Stimulated activated CD4-positive, alpha-beta T cell treated with anti-CD3 and anti-CD28 coated beads, Interleukin-4, amount 100 ng/mL, for 4 hours (primary cell): ENCODE measurements at places on chromosomes 3 and 15.

GRCh38 chr3:48993834-48994233 is 3.8 kb downstream of the P4HTM start:
- no peak for DNase-seq

- DNase-seq, result peak; percentile 63
Observed at GRCh38 chr3:136075218-136075808, 109.8 kb downstream of the PPP2R3A start.

- no peak for DNase-seq
Observed at GRCh38 chr3:89314454-89315098, 207.2 kb downstream of the EPHA3 start.

GRCh38 chr3:173217127-173217526 is 76.1 kb upstream of the SPATA16 start:
- no peak for DNase-seq

DNA sequence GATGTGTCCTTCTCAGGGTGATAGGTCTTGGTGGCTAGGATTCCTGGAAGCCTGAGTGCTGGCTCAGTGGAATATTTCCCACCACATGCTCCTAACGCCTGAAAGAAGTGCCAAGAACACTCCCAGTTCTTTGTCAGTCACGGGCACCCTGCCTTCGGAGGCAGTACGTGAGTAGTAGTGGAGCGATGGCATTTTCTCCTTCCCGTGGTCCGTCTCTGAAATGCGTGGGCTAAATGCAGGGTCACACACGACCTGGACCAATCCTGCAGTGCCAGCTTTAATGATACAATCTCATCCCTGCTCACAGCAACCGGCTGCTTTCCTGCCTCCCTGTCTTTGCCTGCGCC is 14.5 kb downstream of the H1-8 start:
- no peak for DNase-seq

DNA sequence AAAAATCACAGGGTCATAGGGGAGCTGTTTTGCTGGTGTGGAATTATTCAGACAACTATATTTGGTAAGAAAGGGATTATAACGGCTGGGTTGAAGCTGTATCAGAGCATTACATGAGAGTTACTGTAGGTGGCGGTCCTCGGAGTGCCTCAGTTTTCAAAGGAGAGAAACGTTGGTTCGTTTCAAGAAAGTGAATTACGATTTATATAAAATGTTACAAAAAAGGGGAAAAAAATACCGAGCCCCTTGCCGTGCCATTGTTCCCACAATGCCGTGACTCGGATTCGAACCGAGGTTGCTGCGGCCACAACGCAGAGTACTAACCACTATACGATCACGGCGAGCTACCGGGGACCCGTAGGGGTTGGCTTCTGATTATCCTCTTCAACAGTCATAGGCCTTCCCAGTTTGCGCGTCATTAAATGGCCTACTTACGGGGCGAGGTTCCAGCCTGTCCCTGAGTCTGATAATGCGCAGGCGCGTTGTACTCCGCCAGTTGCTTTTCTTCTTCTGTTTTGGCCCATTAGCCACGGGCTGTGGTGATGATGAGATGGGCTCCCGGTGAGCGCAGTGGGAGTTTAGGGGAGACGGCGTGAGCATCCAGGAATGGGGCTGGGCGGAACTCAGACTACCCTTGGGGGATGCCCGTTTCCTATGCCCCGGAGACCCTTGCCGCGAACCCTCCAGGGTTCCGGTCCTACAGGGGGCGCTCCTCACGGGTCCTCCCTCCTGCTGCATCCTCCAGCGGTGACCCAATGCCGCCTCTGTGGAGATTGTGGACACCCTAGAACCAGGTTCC is 10.8 kb upstream of the SHF start:
- DNase-seq, result peak; percentile 93

DNA sequence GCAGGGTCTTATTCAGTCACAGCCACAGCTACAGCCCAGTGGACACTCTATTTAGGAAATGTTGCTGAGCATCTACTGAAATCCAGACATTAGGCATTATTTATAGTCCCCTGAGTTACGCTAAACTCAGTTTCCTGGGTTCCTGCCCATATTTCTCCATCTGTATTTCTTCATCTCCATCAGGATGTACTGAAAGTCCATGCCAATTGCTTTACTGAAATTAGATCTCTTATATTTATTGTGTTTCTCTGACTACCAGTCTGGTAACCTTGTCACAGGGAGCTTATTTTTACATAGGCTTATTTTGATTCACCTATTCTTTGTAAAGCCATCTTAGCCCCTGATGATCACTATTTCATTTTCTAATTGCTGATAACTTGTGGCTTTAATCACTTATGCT is 223.9 kb downstream of the TLE3 start:
- no peak for DNase-seq

DNA sequence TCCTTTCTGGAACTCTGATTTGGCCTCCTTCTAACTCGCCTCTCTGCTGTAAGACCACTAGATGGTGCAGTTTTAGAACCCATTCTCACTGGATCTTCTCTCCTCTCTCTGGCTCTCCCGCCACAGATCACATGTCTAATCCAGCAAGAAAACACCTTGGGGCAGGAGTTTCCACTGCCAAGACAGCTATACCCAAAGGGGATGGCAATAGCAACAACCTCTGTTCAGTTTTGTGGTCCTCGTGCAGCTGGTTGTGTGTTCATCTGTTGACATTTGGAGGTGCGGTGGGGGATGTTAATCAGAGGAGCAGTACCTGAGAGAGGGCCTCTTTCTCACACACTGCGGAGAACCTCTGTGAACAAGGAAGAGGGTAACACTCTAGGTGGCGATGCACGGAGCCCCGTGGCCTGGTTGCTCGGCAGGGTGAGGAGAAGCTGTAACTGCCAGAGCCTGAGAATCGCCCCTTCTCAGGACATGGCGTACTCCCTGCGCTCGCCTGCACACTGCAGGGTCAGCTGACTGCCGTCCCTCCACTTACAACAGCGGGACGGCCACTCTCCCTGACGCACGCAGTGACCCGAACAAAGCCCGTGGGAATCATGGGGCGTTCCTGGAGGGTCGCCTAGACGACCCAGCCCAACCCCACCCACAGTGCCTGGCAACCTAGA is at the start of gene TEX55:
TSS of gene TEX55 (plus strand) at position 666 of the 668 bp plus-strand sequence. CDS start 25 bp downstream, outside the sequence.
- no peak for DNase-seq

- peak; percentile 63 for DNase-seq
Observed at GRCh38 chr3:172666873-172667694, 43.8 kb downstream of the NCEH1 start.

- no peak for DNase-seq
Observed at GRCh38 chr3:87691109-87691508, 367.7 kb downstream of the CGGBP1 start.

GRCh38 chr3:146536681-146537080 is 7.7 kb downstream of the PLSCR1 start:
- no peak for DNase-seq

DNA sequence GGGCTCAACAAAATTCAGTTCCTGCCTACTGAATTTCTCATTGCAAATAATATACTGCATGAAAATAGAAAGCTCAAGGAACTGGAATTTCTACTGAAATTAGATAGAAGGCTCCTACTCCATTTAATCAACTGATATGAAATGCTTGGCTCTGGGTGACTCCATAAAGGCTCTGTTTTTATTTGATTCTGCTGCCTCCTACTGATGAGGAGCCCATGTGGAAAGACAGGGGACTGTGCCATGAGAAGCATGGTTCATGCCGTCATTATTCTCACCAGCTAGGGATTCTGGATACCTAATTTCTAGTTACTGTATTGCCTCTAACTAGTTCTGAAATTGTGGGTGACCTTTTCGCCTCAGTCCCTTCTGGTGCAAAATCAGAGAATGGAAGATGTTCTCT is 366.2 kb upstream of the DPH6 start:
- DNase-seq, result no peak

GRCh38 chr3:136380530-136380929 is 130.4 kb downstream of the PCCB start:
- no peak for DNase-seq

- DNase-seq, result no peak
Observed at GRCh38 chr3:5499404-5499803, 311.9 kb downstream of the EDEM1 start.

DNA sequence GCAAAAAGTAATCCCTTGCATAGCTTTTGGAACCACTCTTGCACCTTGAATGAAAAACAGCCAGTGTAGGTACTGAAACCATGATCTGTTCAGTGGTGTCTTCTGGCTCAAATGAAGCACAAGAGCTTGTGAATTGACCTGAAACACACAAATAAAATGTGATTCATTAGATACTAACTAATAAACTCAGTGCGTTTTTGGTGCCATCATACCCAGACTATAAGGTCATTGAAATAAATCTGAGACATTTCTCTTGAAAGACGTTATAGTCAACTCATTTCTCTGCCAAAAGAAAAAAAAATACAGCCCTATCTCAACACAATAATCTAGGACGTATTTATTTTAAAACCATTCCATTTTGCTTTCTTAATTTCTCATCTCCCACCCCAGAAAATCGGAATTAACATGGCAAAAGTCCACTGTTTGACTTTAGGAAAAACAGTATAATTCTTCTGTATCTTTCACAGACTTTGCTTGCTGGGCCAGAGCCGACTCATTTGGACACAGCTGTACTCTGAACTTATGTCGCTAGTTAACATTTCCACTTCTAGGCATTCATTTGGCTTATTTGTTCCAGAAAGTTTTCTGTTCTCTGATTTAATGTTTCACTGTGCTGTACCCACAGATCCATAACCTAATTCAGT is 284.9 kb upstream of the TBL1XR1 start:
- no peak for DNase-seq

GRCh38 chr3:33093847-33094246 is 3.1 kb downstream of the GLB1 start:
- no peak for DNase-seq

GRCh38 chr3:192409201-192409837 is 318.0 kb downstream of the FGF12 start:
- no peak for DNase-seq

GRCh38 chr3:123385001-123385401 is 63.9 kb downstream of the ADCY5 start:
- no peak for DNase-seq

GRCh38 chr3:152858170-152858800 is 23.4 kb downstream of the P2RY1 start:
- no peak for DNase-seq

- DNase-seq, result no peak
Observed at GRCh38 chr3:65702202-65702601, 336.5 kb downstream of the MAGI1 start.

GRCh38 chr3:99808163-99808794 is 9.4 kb upstream of the CMSS1 start:
- no peak for DNase-seq

- DNase-seq, result no peak
Observed at GRCh38 chr15:34753236-34753894, 1.4 kb downstream of the GJD2 start.

DNA sequence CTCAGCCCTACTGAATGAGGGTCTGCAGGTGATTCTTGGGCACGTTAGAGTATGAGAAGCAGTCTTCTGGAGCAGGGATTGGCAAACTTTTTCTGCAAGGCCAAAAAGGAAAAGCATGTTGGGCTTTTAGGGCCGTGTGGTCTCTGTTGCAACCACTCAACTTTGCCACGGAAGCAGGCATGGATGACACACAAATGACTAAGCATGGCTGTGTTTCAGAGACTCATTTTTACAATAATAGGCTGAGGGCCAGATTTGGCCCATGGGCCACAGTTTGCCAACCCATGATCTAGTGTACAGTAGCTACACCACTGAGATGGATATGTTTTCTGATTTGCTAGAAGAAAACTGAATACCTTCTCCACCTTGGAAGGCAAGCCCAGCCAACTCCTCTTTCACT is 66.1 kb upstream of the PRICKLE2 start:
- DNase-seq, result no peak

DNA sequence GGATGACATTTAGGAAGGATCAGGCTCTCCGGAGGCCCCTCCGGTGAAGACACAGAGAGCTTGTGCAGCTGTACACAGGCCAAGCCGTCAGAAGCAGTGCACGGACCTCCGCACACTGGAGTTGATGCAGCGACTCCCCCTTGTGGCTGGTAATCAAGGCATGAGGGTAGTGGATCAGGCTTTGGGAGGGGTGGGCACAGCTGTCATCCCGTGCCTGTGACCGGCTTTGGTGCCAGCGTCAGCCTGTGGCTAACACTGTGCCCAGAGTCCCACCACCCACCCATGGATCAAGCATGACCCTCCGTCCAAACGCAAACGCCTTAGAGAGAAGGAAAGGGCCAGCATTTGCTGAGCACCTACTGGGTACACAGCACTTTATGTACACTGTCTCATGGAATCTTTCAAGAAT is 8.2 kb upstream of the GRIP2 start:
- DNase-seq, result peak; percentile 24

DNA sequence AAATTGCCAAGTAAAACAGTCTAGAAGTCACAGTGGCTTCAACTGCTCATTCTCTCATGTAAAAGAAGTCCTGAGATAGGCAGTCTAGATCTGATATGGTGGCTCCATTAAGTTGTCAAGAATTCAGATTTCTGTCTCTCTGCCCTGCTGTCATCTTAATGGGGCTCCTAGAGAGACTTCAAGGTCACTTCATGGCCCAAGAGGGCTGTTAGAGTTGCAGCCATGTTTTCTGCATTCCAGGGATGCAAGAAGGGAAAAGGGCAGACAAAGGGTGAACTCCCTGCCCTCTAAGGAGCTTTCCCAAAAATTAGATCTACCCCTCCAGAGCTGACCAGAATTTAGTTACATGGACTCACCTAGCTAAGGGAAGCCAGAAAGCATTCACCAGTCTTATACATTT is 23.1 kb downstream of the ABHD2 start:
- DNase-seq, result no peak

DNA sequence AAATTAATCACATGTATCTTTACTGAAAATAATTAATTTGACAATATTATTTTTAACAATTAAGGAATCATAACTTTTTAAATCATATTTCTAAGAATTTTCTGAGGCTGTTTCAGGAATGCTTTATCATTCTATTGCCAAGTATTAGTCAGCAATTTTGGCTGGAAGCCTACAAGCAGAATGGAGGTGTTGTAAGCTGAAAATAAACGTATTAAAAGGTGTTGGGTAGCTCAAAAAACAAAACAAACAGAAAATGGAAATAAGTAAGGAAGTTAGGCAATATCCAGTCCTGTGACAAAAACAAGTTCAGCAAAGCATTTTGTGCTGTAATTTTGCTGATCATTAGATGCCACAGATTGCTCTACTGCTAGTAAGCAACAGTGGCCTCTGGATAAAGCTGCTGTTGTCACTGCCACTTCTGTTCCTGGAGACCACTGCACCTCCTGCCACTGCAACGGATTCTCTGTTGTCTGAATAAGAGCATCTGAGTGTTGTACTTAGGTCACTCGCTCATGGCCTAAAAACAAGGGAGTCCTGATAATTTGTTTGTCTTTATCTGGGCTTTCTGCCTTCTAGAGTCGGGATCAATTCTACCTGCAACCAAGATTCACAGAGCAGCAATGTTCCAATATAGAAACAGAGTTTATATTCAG is 63.5 kb upstream of the SLITRK3 start:
- DNase-seq, result no peak

GRCh38 chr3:162780313-162780712 is 1283.7 kb downstream of the OTOL1 start:
- no peak for DNase-seq

- no peak for DNase-seq
Observed at GRCh38 chr3:101259485-101260341, 60.7 kb downstream of the IMPG2 start.

GRCh38 chr3:13788522-13789424 is 91.1 kb downstream of the WNT7A start:
- no peak for DNase-seq

GRCh38 chr15:66424963-66425612 is 38.4 kb downstream of the MAP2K1 start:
- DNase-seq, result no peak

- DNase-seq, result no peak
Observed at GRCh38 chr3:64852738-64853137, 164.9 kb upstream of the ADAMTS9 start.
